Right atrium auricular region (tissue), 2 donors: ENCODE measurements at places on chromosomes 16 and 17. TPM values are rescaled to one million over a fixed set of nuclear protein-coding genes. Genes with fewer than 3 reads are reported as not detected.

DNA sequence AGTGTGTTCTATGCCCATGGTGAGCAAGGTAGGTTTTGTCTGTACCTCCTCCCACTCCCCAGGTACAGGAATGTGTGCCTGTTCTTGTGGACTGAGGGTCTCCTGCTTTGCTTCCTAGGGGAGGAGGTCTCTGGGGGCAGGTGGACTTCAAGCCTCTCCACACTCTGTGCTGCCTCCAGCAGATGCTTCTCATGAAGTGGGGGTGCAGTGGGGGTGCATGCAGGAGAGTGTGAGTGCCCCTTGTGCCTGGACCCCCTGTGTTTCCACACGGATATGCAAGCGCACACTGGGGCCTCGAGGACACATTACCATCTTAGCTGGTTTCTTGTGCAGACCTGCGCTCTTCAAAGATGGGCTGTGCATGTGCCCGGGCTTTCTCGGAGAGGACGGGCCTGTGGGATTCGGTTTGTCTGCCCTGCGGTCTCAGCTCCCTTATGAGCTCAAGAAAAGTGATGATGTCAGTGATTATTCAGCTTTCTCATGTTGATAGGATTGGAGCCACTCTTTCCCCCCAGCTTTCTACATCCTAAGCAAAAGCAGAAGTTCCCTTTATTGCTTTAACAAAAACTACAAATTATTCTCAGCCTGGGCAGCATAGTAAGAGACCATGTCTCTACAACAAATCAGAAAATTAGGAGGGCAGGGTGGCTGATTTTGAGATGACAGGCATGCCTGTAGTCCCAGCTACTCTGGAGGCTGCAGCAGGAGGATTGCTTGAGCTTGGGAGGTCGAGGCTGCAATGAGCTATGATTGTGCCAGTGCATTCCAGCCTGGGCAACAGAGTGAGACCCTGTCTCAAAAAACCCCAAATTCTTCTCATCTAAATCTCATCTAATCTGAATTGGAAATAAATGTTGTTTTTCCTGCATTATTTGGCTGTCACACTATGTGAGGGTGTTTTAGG lies 86.8 kb downstream of the RPTOR start:
- H3K4me3 ChIP-seq = no peak overlapping the region
- no peak overlapping the region for H3K27ac ChIP-seq
- no peaks in the 10 kb centered on the region for H3K27me3 ChIP-seq
- no peaks in the 10 kb centered on the region for H3K4me1 ChIP-seq

- H3K27me3 ChIP-seq = no peaks in the 10 kb centered on the region
- H3K36me3 ChIP-seq = no peaks in the 10 kb centered on the region
- no peak for DNase-seq
- H3K4me1 ChIP-seq = peaks cover 22% of the 10 kb centered on the region
- no peak overlapping the region for H3K4me3 ChIP-seq
These were observed 30.1 kb upstream of the MTSS2 start for GRCh38 chr16:70715860-70716357.

- no peak for DNase-seq
- H3K27me3 ChIP-seq = no peaks in the 10 kb centered on the region
- peak overlapping the region; percentile 64 for H3K27ac ChIP-seq
- peak overlapping the region; percentile 13 for H3K4me3 ChIP-seq
These were observed 6.4 kb downstream of the CYB561 start for GRCh38 chr17:63439687-63440086.

Gene STH
- total RNA-seq = not detected

Gene NACA2
- total RNA-seq = not detected

DNA sequence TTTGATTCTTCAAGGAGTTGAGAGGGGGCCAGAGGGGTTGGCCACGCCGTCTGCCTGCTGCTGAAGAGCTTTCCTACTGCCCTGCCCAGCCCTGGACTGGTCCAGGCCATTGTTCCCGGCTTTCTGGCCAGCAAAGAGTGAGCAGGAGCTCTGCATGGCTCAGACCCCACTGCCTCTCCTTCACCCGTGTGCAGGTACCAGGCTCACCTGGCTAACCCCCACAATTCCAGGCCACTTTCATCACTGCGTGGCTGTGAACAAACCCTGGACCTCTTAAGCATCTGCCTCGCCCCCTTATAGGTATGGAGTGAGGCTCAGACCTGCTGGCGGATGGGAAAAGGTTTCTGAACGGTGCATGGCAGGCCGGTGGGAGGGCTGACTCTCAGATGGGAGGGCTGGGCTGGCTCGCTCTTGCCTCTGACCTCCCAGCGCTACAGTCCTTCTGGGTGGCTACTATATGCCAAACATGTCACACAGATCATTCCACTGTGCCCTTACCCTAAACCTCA lies 8.9 kb downstream of the ZNF319 start:
- H3K27ac ChIP-seq = no peak overlapping the region
- peaks cover 21% of the 10 kb centered on the region for H3K36me3 ChIP-seq
- H3K4me1 ChIP-seq = peaks cover 9% of the 10 kb centered on the region
- no peak overlapping the region for H3K4me3 ChIP-seq
- no peaks in the 10 kb centered on the region for H3K27me3 ChIP-seq

- no peak for DNase-seq
- no peak overlapping the region for H3K27ac ChIP-seq
- H3K4me3 ChIP-seq = no peak overlapping the region
- H3K36me3 ChIP-seq = no peaks in the 10 kb centered on the region
These were observed 587 bp upstream of the PRR35 start for GRCh38 chr16:559411-560203.

GRCh38 chr17:49776551-49777300 lies 11.8 kb upstream of the KAT7 start:
- H3K27me3 ChIP-seq = no peaks in the 10 kb centered on the region
- no peaks in the 10 kb centered on the region for H3K4me1 ChIP-seq
- H3K27ac ChIP-seq = peak overlapping the region; percentile 1
- H3K4me3 ChIP-seq = no peak overlapping the region

- no peak overlapping the region for H3K4me3 ChIP-seq
- no peak overlapping the region for H3K27ac ChIP-seq
- no peaks in the 10 kb centered on the region for H3K27me3 ChIP-seq
- no peaks in the 10 kb centered on the region for H3K4me1 ChIP-seq
- DNase-seq = peak; percentile 72
These were observed 99.8 kb upstream of the CDH5 start for GRCh38 chr16:66266436-66267291.

DNA sequence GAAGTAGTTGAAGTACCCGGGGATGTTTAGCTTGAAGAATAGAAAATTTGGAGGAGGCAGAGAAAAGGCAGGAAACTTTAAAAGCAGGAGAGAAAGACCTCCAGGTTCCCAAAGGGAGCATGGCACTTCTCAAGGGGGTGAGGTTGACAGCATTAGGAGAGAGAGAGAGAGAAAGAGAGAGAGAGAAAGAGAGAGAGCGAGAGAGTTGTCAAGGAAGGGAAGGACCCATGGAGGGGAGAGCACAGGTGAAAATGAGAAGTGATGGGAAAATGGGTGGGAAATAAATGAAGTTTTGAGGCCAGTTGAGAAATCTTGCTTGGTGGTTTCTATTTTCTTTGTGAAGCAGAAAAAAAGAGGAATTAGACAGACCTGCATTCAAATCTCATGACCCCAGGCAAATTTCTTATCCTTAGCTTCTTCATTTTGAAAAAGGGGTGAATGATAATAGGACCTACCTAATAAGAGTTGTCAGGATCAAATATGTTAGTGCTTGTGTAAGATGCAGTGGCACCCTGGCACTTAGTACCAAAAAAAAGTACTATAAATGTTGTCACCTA lies 24.0 kb downstream of the PRKCB start:
- H3K4me3 ChIP-seq = no peak overlapping the region
- H3K4me1 ChIP-seq = no peaks in the 10 kb centered on the region
- H3K27ac ChIP-seq = no peak overlapping the region
- H3K36me3 ChIP-seq = no peaks in the 10 kb centered on the region
- H3K27me3 ChIP-seq = no peaks in the 10 kb centered on the region
- no peak for DNase-seq

DNA sequence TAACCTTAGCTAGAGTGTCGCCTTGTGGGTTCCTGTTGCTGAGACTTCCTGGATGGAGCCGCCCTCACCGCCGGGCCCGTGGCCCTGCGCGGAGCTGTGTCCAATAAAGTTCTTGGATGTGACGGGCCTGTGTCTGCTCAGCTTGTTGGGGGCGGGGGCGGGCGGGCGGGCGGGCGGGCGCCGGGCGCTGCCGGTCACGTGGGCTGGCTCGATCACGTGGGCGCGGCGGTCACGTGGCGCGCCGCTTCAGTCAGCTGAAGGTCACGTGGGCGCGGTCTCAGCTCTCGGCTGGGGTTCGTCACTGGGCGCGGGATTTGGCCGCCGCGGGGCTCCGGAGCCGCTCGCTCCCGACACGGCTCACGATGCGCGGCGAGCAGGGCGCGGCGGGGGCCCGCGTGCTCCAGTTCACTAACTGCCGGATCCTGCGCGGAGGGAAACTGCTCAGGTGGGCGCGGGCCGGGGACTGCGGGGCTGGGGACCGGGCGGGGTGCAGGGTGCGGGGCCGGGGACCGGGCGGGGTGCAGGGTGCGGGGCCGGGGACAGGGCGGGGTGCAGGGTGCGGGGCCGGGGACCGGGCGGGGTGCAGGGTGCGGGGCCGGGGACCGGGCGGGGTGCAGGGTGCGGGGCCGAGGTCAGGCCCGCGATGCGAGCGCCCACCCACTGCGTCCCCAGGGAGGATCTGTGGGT lies at the start of gene AMDHD2:
TSS of gene AMDHD2 (plus strand) at position 275 of the 687 bp plus-strand sequence. CDS start at position 363, 88 bp downstream.
- no peaks in the 10 kb centered on the region for H3K4me1 ChIP-seq
- no peaks in the 10 kb centered on the region for H3K27me3 ChIP-seq
- peaks cover 19% of the 10 kb centered on the region for H3K36me3 ChIP-seq
- peak within 1 kb of the TSS; percentile 83 for H3K27ac ChIP-seq

GRCh38 chr17:45361451-45361850 lies 44.6 kb upstream of the MAP3K14 start:
- no peak overlapping the region for H3K4me3 ChIP-seq
- no peaks in the 10 kb centered on the region for H3K27me3 ChIP-seq
- H3K27ac ChIP-seq = no peak overlapping the region
- DNase-seq = no peak
- no peaks in the 10 kb centered on the region for H3K36me3 ChIP-seq

- DNase-seq = no peak
- no peak overlapping the region for H3K27ac ChIP-seq
- H3K36me3 ChIP-seq = no peaks in the 10 kb centered on the region
- no peak overlapping the region for H3K4me3 ChIP-seq
These were observed 81.4 kb upstream of the CRHR1 start for GRCh38 chr17:45702666-45703266.

DNA sequence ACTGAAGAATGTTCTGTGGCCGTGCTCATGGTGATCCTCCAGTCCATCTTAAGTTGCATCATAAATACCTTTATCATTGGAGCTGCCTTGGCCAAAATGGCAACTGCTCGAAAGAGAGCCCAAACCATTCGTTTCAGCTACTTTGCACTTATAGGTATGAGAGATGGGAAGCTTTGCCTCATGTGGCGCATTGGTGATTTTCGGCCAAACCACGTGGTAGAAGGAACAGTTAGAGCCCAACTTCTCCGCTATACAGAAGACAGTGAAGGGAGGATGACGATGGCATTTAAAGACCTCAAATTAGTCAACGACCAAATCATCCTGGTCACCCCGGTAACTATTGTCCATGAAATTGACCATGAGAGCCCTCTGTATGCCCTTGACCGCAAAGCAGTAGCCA lies 36.8 kb upstream of the KCNJ2 start:
- no peaks in the 10 kb centered on the region for H3K27me3 ChIP-seq
- peaks cover under 1% of the 10 kb centered on the region for H3K4me1 ChIP-seq
- H3K27ac ChIP-seq = no peak overlapping the region
- DNase-seq = no peak

GRCh38 chr16:86359571-86359970 lies 150.8 kb upstream of the FOXF1 start:
- H3K4me1 ChIP-seq = no peaks in the 10 kb centered on the region
- H3K27me3 ChIP-seq = no peaks in the 10 kb centered on the region
- H3K27ac ChIP-seq = no peak overlapping the region
- no peak overlapping the region for H3K4me3 ChIP-seq
- DNase-seq = no peak

DNA sequence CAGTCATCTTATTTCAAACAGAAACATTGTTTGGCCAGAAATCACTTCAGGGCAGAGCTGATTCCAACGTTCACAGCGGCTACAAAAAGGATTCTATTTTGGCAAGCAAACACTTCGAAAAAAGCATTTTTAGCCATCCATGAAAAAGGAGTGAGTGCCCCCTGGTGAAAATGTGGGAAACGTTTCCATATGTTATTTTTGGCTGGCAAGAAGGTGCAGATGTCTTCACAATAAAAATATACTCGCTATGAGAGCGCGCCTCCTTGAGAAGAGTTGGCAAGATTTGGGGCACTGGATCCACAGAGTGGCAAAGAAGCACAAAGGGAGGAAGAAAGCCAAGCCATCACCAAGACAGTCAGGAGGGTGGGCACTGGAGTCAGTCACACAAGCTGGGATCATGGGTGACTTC lies 191.1 kb downstream of the CHD9NB start:
- no peak for DNase-seq
- H3K4me3 ChIP-seq = no peak overlapping the region
- no peaks in the 10 kb centered on the region for H3K27me3 ChIP-seq
- no peak overlapping the region for H3K27ac ChIP-seq
- no peaks in the 10 kb centered on the region for H3K4me1 ChIP-seq
- H3K36me3 ChIP-seq = no peaks in the 10 kb centered on the region

- no peak overlapping the region for H3K27ac ChIP-seq
- no peaks in the 10 kb centered on the region for H3K27me3 ChIP-seq
- no peak for DNase-seq
- no peak overlapping the region for H3K4me3 ChIP-seq
- no peaks in the 10 kb centered on the region for H3K36me3 ChIP-seq
These were observed 41.8 kb upstream of the ARL4D start for GRCh38 chr17:43356999-43357398.

DNA sequence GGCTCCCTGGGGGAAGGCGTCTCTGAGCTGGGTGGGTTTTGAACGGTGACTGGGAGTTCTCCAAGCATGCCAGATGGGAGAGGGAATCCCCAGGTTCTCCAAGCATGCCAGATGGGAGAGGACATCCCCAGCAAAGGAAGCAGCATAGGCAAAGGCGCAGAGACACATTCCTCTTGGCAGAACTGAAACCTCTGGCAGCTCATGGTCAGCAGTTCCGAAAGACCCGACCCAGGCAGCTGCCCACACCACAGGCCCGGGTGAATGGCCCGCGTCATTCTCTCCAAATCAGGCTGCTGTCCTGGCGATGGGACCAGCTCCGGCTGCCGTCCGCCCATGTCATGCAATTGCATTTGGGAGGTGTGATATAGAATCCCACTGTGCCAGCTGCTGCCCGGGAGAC lies 8.0 kb downstream of the ZNF469 start:
- no peak overlapping the region for H3K27ac ChIP-seq
- H3K36me3 ChIP-seq = no peaks in the 10 kb centered on the region
- peaks cover 12% of the 10 kb centered on the region for H3K4me1 ChIP-seq
- no peaks in the 10 kb centered on the region for H3K27me3 ChIP-seq
- H3K4me3 ChIP-seq = no peak overlapping the region

GRCh38 chr16:15529673-15530072 lies 95.3 kb downstream of the BMERB1 start:
- H3K36me3 ChIP-seq = no peaks in the 10 kb centered on the region
- DNase-seq = no peak
- no peak overlapping the region for H3K27ac ChIP-seq

Gene TLE7
- not detected for total RNA-seq

GRCh38 chr17:38587203-38587602 lies 18.5 kb downstream of the SRCIN1 start:
- no peak overlapping the region for H3K27ac ChIP-seq
- no peak overlapping the region for H3K4me3 ChIP-seq
- DNase-seq = no peak
- H3K27me3 ChIP-seq = no peaks in the 10 kb centered on the region
- H3K36me3 ChIP-seq = no peaks in the 10 kb centered on the region
